CD4-positive, alpha-beta T cell treated with Interleukin-2 at 100 ng/mL for 4 hours (primary cell): ENCODE measurements at places on chromosomes 6 and 20.

GRCh38 chr6:5338177-5338960 lies 77.1 kb downstream of the FARS2 start:
- no peak for DNase-seq

GRCh38 chr20:50588034-50588736 lies 78.0 kb downstream of the PTPN1 start:
- peak; percentile 68 for DNase-seq

DNA sequence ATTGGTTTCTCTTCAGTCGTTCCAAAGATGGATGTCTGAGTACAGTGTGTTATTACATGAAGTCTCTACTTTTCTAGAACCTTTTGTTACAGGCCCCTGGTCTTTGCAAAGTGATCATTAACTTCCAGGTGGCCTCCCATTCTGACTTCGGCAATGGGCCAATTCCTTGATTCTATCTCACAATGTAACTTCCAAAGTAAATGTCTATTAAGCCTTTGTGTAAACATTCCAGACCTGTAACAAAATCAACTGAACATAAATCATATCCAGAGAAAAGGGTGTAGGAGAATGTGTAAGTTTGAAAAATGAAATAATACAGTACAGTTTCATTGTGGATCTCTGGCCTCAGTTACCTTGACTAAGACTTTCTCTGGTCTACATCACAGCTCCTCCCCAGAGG lies 187.8 kb upstream of the JAG1 start:
- no peak for DNase-seq

DNA sequence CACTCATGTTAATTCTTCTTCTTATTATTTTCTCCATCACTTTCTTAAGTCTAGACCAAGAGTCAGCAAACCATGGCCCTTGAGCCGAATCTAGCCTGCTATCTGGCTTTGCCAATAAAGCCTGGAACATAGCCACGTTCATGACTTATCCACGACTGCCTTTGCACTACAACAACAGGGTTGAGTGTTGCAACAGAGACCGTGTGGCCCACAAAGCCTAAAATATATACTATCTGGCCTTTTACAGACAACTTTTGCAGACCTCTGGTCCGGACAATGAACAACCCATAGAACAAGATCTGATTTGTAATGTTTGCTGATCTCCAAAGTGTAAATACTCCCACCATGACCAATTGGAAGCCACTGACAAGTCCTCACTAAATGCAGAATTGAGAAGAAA lies 140.5 kb upstream of the CDYL start:
- DNase-seq = no peak

GRCh38 chr6:24740861-24741260 lies 21.9 kb upstream of the C6orf62 start:
- no peak for DNase-seq

DNA sequence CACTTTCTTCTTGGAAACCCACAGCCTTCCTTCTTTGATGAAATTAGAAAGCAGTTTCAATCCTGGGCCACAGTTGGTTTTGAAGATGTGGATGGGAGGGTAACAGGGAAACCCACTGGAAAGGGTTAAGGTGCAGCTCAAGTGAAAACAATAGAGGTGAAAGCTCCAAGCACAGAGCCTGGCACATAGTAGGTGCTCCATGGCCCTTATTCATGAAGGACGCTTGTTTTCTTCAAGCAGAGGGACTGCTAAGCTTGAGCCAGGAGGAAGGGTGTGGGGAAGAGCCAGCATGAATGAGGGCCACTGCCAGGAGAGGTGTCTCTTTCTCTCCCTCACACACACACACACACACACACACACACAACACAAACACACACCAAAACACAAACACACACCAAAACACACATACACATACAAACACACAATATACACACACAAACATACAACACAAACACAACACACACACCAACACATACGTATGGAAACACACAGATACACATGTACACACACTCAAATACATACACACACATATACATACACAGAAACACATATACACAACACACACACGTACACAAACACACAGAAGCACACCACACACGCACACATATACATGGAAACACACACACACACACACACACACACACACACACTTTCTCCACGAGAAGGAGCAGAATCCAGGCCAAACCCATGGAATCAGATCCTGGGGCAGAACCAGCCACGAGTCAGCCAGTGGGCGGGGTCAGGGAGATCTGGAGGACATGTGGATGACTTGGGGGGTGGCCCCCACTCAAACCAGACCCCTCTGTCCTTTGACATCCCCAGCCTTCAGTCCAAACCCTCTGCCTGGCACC lies 23.7 kb upstream of the RBPJL start:
- no peak for DNase-seq
